Trophoblast cell (in vitro differentiated cells and primary cell): ENCODE measurements at places on chromosomes 2 and 18.
A peak's percentile ranks its signal among the peaks of the same experiment; 100 is the strongest.

- DNase-seq: peak; percentile 85
These were observed 13.4 kb downstream of the IL1R1 start for GRCh38 chr2:102155703-102156515.

DNA sequence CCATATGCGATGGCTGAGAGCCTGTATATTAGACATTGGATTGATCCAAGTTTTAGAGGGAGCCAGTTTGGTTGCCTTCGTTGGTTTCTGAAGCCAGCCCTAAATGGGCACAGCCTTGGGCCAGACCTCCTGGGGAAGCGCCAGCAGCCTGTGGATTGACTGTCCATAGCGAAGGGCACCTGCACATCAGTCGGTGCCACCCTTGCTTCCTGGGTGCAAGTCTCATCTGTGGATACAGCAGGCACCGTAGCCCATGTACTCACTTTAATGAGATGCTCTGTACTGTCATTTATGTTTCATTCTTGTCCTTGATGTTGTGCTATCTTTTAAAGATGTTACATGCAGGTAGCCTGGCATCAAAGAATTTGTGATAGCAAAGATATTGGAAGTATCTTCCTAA, 536.4 kb upstream of the NRP2 start:
- no peak for DNase-seq

GRCh38 chr2:120538691-120539423, 192.9 kb downstream of the INHBB start:
- no peak for DNase-seq

DNA sequence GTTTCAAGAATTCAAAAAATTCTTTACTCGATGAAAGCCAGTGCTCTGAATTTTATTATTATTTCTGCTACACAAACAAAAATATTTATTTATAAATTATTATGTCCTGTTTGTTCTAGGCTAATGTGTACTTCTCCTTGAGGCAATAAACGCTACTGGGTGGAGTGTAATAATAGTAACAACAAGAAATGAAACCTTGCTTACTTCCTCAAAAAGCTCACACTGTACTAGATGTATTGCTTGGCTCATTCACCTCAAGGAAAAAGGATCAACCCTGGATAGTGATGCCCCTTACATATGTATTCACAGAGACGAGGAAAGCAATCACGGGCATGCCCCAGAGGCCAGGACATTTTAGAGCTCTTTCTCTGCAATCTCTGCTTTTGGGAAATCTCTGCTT, 685.6 kb upstream of the NXPH2 start:
- no peak for DNase-seq

DNA sequence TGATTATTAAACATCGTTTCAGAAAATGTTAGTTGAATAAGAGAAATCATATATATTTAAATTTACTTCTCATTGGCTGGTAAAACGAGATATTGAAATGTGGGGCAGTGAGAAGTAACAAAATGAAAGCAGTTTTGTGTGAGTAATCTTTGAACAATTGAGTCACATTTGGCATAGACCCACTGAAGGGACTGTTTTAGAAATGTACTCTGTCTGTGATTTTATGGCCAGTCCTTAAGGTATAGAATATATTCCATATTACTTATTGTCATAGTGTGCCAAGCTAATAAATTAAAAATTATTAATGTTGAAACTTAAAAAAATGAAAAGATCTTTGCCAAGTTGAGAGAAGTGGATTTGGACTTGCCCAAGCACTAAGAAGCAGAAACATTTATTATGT, 222.4 kb upstream of the COL3A1 start:
- DNase-seq: no peak

- DNase-seq: no peak
These were observed 848.5 kb downstream of the DCDC2C start for GRCh38 chr2:4551691-4552474.

DNA sequence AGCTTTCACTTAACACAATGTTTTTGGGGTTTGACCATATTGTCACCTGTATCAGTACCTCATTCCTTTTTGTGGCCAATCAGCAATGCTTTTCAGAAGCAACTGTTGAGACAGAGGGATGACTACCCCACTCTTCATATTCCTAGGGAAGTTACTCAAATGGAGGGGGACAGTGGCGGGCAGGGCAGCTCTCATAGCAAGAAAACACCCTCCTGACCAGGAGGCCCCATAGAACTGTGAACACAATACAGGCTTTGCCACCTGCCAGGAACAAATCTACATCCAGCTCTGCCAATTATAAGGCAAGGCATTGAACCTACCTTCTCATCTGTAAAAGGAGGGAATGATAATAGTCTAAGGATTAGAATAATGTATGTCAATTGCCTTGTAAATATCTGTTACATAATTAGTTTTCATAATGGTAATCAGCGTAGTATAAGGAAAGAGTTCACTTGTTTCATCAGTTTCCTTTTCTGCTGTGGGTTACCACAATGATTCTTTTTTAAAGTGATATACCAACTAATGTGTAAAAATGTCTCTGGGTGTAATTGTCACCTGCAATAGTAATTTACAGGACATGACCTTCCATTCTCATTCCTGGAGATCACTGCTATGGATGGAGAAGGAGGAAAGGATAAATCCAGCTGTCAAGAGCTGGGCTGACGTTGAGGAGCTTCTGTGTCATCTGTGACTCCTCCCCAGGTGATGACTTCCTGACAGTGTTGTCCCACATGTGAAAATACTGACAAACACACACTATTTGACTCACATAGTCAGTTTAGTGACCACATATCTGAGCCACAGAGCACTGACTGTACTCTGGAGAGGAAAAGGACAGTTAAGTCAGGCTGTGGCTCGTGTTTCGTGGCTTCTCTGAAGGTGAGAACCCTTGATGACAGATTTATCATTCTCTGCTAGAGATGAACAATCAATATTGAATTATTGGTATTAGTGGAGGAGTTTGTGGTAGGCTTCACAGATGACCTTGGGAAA, 13.5 kb downstream of the ALPK2 start:
- DNase-seq: no peak

GRCh38 chr2:6970551-6970950, 53.3 kb downstream of the RNF144A start:
- no peak for DNase-seq

- DNase-seq: no peak
These were observed 764.1 kb upstream of the NXPH2 start for GRCh38 chr2:139544186-139544851.

DNA sequence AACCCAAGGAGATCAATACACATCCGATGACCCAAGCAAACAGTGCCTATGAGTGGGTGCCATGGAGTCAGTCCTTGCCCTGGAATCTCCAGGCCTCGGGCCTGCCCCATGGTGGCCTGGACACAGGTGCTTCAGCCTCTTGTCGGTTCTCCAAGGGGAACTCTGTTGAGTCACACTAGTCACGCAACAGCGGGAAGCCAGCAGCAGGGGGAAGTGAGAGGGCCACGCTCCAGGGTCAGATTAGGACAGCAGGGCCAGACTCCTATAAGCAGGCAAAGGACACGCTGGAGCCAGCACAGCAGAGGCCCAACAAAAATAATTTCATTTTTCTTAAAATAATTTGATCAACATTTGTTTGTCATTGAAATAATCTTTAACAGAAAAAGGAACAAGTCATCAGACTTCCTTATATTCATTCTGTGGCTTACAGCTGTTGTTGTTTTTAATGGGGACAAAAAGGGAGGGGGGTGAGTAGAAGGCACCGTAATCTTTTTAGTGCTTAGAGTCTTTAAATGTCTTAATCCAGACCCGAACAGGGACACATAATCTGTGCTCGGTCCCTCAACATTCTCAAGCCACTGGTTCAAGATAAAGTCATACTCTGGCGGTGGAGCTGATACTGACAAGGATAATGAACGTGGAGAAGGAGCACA, 16.4 kb upstream of the ARMC9 start:
- peak; percentile 88 for DNase-seq

GRCh38 chr18:76821875-76822505, 367 bp upstream of the ZNF236 start:
- peak; percentile 74 for DNase-seq

DNA sequence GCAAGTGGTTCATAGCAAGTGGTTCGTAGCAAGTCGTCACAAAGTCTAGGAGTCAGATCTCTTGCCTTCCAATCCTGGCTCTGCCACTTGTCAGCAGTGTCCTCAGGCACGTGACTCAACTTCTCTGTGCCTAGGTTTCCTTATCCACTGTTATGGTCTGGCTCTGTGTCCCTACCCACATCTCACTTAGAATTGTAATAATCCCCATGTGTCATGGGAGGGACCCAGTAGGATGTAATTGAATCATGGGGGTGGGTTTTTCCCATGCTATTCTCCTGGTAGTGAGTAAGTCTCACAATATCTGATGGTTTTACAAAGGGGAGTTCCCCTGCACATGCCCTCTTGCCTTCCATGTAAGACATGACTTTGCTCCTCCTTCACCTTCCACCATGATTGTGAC, 51.8 kb upstream of the AP1S3 start:
- DNase-seq: peak; percentile 36

DNA sequence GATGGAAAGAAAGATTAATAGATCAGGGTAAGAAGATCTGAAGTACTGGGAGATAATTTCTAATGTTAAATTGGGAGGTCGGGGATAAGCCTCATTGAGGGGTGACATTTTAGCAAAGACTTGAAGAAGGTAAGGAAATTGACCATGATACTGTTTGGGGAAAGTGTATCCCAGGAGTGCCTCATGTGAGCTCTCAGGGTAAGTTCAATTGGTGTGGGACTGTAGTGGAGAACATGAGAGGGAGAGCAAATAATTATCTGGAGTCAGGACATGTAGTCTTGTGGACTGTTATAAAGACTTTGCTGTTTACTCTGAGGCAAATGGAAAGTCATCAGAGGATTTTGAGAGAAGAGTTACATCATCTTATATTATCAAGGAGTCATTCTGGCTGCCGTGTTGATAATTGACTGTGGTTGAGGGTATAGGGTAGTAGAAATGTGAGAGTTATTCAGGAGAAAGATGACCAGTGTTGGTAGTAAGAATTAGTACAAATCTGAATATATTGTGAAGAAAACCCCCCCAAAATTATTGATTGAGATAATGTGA, 624.4 kb downstream of the ADCYAP1 start:
- no peak for DNase-seq

GRCh38 chr2:115999039-115999438, 1556.6 kb downstream of the DPP10 start:
- DNase-seq: no peak

GRCh38 chr2:11398750-11399437, 54.5 kb upstream of the ROCK2 start:
- DNase-seq: no peak

DNA sequence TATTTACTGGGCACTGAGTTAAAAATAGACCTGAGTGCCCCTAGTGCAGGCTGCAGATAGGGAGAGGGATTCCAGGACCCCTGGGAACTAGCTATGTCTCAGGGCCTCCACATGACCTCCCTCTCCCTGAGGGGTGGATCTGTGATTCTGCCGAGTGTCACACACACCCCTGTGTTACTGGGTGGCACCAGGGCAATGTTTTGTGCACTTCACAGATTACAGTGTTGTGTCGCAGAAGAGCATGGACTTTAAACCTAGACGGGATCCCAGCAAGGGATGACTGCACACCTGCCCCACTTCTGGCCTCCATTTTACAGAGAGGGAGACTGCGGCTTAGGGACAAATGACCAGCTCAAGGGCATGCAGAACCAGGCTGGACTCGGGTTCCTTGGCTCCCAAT, 65.6 kb downstream of the ZFP36L2 start:
- no peak for DNase-seq

GRCh38 chr18:1047406-1047805, 142.7 kb downstream of the ADCYAP1 start:
- DNase-seq: no peak

- DNase-seq: no peak
These were observed 155.1 kb downstream of the DYSF start for GRCh38 chr2:71608441-71608840.

GRCh38 chr2:71615767-71616730, 162.7 kb downstream of the DYSF start:
- no peak for DNase-seq

DNA sequence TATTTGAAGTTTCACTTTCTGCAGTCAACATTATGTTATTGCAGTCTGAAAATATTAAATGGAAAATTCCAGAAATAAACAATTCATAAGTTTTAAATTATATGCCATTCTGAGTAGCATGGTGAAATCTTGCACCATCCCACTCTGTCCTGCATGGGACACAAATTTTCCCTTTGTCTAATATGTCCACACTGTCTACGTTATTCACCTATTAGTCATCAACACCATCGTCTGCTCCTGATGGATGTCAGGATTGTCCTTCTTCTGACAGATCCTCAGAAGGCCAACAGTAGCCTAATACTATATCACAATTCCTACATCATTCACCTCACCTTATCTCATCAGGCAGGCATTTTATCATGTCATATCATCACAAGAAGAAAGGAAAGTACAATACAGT, 163.1 kb downstream of the TXNL1 start:
- peak; percentile 50 for DNase-seq

- DNase-seq: no peak
These were observed 63.3 kb upstream of the KYNU start for GRCh38 chr2:142813830-142814829.

DNA sequence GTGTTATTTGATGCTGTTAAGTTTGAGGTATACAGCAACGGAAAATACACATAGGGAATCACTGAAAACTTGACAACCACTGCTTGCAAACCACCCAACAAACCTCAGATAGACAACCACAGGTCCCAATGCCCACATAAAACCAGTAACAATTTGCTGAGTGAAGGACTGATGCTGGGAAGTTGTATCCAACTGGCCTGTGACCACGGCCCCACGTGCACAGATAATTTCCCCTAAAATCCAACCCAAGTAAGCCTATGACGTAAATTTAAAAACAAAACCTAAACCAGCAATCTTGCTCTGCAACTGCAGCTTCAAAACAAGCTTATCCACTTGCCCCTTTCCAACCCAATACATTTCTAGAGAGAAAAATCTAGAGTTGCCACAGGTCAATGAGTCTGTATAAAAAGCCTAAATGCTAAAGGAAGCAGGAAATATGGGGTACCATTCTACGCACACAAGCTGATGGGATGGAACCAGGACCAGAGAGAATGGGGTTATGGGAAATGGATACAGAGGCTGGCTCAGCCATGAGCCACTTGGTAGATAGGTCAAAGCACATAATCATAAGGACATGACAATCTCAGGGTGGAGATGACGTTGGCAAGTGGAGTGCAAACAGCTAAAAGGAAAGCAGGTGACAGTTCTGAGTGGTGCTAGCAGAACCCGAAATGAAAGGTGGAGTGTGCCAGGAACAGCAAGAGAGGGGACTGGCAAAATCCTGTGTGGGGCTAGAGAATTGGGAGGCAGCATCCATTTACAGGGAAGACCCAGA, 27.8 kb upstream of the CREB1 start:
- DNase-seq: peak; percentile 17

DNA sequence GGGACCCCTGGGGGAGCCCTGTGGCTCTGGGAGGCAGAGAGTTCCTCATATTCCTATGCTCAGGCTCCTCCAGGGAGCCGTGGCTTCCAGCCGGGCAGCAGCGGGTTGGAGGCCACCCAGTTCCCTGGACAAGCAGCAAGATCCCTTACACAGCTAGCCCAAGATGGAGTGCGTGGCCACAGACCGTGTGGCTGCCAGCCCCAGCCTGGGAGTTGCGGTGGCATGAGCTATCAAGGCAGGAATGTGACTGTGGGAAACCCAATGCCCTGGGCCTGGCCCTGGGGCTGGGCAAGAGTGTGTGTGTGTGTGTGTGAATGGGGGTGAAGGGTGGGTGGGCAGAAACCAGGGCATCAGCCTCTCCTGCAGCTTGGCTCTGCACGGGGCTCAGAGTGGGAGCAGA, 130.5 kb downstream of the DYSF start:
- DNase-seq: no peak

- no peak for DNase-seq
These were observed at the start of gene SLC5A7 for GRCh38 chr2:107986278-107987217. Gene SLC5A7, plus strand, starts transcription at chr2:107986524. Its CDS starts 1,632 bp downstream, at chr2:107988156.

- no peak for DNase-seq
These were observed 4.5 kb downstream of the TRABD2A start for GRCh38 chr2:84876369-84876768.
